Bone marrow (tissue), 2 donors: ENCODE measurements at places on chromosomes 12 and 14.

DNA sequence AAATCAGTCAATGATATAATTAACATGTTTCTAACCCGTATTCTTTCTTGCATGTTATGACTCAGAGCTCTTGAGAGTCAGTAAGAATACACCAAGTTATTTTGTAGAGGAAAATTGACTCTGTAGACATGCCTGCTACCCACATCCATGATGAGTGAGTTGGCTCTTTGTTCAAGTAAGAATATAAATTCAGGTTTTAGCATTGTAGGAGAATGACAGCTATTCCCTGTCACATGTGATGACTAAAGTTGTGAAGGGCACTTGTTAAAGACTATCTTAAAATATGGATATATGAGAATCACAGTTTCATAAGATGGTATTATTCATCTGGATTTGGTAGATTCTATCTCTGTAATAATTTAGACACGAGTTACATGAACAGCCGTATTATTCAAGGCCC is 209.1 kb downstream of the CCDC59 start:
- no peak for DNase-seq

DNA sequence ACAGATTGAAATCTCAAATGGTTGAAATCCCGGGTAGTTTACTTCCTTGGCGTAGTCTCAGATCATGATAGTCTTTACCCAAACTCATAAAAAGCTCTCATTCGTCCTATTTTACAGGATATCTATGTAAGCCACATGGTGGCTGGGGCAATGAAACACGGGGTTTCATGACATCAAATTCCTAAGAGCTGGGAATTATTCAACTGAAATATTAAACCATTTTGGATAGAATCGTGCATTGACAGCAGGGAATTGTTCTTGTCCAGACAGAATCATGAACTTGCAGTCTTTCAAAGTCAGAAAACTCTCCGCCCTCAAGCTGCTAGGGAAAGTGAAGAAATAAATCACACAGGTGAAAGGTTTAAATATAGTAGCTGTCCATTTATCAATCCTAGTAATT is 33.2 kb upstream of the PRKAB1 start:
- DNase-seq, result no peak

DNA sequence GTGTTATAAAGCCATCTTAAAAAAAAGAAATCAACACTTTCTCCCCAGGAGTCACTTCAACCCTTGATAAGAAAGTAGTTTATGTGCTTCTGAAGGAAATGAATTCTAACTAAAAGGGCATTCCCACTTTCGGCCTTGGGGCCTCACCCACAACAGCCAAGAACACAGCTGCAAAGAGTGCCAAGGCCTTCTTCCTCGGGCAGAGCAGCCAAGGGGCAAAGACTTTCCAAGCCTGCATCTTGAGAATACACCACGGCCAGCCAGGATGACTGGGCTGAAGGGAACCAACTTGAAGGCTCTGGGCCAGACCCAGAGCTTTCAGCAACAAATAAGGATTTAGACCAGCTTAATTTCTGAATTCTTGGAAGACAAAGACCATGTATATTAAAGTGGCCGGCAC is 60.4 kb upstream of the FOXN3 start:
- no peak for DNase-seq

- no peak for DNase-seq
Measured at GRCh38 chr12:52266514-52266913, 7.9 kb upstream of the KRT86 start.

- no peak for DNase-seq
Measured at GRCh38 chr12:101838628-101839323, 8.0 kb upstream of the GNPTAB start.

DNA sequence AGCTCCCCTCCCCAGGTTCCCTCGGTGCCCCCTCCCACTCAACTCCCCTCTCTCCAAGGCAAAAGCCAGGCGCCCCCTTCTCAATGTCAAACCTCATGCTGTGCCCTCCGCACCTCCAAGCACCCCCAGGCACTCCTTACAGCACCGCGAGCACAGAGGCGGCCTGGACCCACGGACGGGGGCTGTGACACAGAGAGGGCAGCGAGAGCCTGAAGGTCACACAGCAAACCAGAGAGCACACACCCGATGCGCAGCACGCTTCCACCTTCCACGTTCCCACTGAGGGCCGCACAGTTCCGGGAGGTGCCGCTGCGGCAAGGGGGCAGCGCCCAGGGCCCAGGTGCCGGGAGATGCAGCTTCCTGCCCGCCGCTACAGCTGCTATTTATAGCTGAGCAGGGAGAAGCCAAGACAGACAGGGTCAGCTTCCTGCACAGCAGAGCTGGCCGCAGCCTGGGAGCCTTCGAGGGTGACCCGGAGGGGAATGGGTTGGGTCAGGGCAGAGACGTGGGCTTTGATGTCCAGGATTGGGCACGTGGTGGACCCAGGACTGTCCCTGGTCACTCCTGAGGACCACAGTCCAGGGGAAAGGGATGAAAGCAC is 12.9 kb downstream of the NCOR2 start:
- no peak for DNase-seq

- DNase-seq, result no peak
Measured at GRCh38 chr12:4567073-4567881, 5.3 kb downstream of the DYRK4 start.

GRCh38 chr12:98439981-98440581 is 75.3 kb upstream of the TMPO start:
- DNase-seq, result peak; percentile 94

DNA sequence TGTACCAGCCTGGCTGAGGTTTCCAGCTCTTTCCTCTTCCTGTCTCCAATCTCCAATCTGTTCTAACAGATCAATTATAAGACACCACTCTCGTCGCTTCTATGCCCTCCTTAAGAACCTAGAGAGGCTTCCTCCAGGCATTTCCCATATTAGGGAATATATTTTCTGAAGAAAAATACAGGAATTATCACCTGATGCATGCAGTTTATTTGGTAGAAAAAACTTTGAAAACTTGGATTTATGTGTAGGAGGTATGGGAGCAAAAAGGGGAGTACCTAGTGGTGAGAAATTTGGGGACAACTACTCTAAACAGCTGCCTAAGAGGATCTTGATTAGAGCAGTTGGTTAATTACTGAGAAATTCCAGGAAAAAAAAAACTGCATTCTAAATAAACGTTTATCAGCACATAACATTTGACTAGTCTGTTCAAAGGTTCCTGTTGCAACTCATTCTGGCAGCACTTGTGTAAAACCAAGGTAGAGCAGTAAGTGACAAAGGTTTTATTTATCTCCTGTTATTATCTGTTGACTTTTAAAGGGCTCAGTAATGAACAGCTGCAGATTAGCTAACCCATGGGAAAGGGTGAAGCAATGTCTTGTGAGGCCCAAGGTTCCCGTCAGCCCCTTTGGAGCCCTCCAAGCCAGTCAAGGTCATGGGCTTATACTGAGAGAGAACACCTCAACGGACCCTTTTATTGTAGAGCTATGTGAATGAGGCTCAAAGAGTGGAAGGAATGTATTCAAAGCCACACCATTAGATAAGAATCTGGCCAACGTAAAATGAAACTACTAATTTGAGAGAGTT is 36.4 kb upstream of the NR1H4 start:
- DNase-seq, result no peak

GRCh38 chr14:46887144-46887543 is 235.6 kb upstream of the RPL10L start:
- no peak for DNase-seq

GRCh38 chr12:17591005-17591681 is 498.9 kb downstream of the RERGL start:
- DNase-seq, result no peak

DNA sequence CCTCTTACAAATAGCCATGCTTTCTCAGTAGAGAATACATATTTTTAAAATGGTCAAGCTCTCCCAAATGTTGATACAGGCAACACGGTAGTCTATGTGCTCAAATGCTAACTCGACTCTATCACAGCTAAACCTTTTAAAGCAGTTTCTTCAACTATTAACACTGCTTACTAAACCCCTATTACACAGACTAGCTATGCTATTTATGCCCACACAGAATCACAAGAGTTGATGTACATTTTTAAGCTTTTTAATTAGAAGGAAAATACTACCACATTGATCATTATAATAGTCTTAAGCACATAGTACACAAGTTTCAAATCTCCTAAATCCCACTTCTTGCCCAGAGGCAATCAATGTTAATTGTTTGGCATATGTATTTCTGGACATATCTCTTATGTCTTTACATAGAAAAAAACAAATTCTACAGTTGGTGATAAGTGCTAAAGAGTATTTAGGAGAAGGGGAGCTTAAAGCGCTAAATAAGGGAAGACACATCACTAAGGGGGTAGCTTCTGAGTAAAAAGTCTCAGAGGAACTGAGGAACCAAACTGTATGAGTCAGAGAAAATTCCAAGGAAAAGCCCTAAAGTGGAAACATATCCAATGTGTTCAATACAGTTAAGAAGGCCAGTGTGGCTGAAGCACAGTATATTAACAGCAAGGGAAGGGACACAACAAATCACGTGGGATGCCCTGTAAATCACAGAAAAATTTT is 13.7 kb downstream of the HNRNPC start:
- no peak for DNase-seq

DNA sequence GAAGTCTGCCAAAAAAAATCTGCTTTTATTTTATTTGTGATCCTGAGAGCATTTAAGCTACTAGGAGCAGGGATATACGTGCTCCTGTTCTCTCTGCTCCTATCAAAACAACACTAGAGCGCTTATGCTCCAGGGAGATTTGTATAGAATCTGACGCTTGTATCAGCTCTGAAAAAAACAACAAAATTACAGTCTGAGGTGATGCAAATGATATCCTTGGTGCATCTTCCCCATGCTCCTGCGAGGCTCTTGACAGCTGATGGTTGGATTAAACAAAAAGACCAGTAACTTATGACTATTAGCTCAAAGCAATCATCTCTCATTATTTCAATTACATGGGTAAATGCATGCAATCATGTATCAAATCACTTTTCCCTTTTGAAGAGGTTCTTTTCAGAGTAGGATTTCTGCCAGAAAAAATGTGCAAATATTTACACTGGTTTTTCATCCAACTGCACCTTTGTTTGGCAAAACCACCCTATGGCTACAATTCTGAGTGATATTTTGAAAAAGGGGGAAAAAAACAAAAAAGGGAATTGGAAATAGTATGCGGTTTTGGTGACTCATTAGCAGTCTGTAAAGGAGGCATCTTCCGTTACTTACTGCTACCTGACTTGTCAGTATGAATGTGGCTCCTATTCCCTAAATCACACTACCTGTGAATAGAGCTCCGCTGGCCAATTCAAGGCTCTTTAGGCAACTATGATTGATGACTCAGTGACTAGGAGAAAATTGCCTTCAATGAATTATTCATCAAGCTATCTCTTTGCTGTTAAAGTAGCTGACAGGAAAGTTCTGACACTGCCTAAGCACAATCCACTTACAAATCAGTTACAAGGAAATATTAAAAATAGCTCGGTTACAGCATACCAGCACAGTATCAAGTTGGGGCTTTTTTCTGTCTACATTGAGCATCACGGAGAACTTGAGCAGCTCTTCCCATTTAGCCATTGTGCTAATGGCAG is 450.0 kb downstream of the FOXG1 start:
- DNase-seq, result no peak

DNA sequence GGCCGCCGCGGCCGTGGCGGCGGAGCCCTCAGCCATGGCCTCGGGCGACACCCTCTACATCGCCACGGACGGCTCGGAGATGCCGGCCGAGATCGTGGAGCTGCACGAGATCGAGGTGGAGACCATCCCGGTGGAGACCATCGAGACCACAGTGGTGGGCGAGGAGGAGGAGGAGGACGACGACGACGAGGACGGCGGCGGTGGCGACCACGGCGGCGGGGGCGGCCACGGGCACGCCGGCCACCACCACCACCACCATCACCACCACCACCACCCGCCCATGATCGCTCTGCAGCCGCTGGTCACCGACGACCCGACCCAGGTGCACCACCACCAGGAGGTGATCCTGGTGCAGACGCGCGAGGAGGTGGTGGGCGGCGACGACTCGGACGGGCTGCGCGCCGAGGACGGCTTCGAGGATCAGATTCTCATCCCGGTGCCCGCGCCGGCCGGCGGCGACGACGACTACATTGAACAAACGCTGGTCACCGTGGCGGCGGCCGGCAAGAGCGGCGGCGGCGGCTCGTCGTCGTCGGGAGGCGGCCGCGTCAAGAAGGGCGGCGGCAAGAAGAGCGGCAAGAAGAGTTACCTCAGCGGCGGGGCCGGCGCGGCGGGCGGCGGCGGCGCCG is 381 bp downstream of the YY1 start:
- no peak for DNase-seq

- no peak for DNase-seq
Measured at GRCh38 chr12:6211421-6211869, 11.2 kb downstream of the CD9 start.

DNA sequence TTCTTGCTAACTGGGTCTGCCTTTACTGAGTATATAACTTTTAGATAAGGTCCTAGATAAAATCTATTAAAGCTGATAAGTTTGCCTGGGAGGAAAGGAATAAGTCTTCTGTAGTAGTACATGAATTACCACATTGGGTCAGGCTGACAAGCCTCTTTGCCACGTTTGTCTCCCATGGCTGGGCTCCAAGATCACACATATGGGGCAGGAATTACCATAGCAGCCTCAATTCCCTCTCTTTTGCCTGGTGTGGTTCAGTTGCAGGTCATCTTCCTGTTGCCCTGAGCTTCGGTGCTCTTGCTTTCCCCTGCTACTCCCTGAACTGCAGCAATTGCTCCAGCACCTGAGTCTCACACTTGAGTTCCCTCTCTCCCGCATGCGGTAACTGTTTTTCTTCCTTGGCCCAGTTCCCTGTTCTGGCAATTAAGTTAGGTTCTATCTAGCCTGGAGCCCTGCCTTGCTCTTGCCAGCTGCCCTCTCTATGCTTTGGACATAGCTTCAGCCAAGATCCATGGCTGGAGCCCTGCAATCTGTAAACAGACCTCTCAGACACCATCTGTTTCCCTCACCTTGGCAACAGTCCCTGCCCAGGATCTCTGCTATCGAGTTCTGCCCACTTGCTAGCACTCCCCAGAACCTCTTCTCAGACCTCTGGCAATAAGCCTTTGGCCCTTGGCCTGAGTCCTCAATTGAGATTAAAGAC is 5.8 kb upstream of the GLT8D2 start:
- no peak for DNase-seq

DNA sequence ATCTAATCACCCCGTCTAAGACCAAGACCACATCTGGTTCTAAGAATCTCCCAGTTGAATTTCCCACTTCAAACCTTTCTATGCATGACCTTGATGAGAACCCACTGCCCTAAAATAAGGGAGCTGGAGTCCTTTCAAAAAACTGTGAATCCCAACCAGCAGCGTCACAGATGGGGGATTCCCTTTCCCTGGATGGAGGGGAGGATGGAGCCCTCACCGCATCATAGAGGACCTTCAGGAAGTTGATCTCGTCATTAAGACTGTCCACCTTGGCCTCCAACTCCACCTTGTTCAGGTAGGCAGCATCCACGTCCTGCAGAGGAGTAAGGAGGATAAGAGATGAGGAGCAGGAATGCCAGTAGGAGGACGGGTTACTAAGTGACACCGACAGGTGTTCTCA is 4.8 kb downstream of the KRT4 start:
- no peak for DNase-seq

GRCh38 chr12:121600702-121601336 is 20.0 kb upstream of the KDM2B start:
- DNase-seq, result no peak
